ENCODE measurements at places on chromosomes 2 and 18.

GRCh38 chr2:64448041-64448426 is 5.9 kb upstream of the LGALSL start:
- no peak for DNase-seq

DNA sequence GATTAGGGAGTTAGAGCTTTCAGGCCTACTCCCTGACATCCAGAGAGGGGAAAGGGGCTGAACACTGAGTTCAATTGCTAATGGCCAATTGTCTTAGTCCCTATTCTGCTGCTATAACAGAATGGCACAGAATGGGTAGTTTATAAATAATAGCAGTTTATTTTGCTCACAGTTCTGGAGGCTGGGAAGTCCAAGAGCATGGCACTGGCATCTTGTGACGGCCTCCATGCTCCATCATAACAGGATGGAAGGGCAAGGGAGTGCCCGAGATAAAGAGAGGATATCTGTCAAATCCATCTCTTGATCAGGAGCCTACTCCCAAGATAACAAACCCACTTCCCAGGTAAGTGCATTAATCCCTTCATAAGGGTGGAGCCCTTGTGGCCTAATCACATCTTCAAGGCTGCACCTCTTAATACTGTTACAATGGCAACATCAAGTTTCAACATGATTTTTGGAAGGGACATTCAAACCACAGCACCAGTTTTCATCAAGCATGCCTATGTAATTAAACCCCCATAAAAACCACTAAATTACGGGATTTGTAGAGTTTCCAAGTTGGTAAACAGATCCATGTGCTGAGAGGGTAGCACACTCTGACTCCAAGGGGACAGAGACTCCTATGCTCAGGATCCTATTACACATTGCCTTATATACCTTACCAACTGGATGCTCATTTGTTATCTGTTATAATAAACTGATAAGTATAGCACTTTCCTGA is 44.6 kb downstream of the BAZ2B start:
- no peak for DNase-seq

- DNase-seq: no peak
Observed at GRCh38 chr2:161139098-161139987, 20.9 kb upstream of the TANK start.

GRCh38 chr18:13217971-13218367 is 591 bp upstream of the LDLRAD4 start:
- no peak for DNase-seq

GRCh38 chr2:24576617-24577016 is 85.6 kb downstream of the NCOA1 start:
- DNase-seq: no peak

GRCh38 chr2:313991-314390 is 26.1 kb upstream of the ALKAL2 start:
- no peak for DNase-seq

DNA sequence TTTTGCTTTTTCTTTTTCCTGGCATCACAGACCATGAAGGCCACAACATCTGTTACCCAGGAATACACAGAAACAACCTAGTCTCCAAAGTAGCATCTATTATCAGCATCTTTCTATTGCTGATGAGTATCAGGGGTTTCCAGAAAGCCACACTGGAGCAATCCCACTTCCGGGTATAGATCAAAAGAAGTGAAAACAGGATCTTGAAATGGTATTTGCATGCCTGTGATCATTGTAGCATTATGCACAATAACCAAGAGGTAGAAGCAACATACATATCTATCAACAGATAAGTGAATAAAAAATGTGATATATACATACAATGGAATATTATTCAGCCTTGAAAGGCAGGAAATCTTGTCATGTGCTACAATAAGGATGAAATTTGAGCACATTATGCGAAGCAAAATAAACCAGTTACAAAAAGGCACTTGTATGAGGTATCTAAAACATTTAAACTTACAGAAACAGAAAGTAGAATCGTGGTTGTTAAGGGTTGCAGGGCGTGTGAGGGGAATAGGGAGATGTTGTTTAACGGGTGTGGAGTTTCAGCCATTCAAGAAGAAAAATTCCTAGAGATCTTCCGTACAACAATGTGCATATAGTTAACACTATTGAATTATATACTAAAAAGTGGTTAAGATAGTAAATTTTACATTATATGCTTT is 115.1 kb downstream of the KCNE4 start:
- DNase-seq: no peak

DNA sequence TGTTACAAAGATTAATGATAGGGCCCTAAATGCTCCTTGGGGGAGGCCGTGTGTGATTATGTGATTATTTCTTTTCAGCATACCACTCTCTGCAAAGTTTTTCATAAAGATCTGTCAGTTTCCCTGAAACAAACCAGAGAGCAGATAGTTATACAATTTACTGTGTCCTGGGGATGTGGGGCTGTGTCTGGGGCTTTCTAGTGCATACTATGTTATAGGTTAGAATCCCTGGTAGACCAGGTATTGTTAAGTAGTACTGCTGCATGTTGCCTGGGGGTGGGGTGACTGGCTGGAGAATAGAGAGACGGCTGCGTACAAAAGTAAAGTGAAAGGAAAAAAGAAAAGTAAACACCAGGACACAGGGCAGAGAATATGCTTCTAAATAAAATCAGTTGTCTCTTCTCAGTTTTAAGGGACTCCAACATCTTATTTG is 3.3 kb upstream of the CCBE1 start:
- no peak for DNase-seq

DNA sequence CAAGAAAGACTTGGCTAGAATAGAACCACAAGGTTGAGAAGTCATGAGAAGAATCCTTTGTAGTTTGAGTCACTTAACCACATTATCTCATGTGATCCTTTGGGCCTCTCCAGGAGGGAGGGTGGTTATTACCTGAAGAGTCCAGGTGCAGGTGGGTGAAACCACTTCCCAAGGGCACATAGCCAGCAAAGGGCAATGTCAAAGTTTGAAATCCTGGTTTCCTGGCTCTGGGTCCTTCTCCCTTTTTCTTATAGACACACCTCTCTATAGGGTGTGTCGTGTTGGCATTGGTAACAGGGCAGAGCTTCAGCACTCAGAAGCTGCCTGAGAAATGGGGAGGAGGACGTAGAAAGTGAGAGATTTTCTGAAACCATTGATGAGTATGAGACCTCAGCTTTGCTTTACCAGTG is 137.9 kb downstream of the MGAT5 start:
- DNase-seq: no peak

- DNase-seq: no peak
Observed at GRCh38 chr2:196249860-196250259, 78.5 kb upstream of the STK17B start.

- no peak for DNase-seq
Observed at GRCh38 chr2:239285071-239285931, 115.5 kb downstream of the HDAC4 start.

Measured in activated CD4-positive, alpha-beta T cell treated with anti-CD3 and anti-CD28 coated beads for 1 hour (primary cell).